ENCODE measurements at places on chromosomes 5 and 9. TPM values are rescaled to one million over a fixed set of nuclear protein-coding genes. Genes with fewer than 3 reads are reported as not detected.

GRCh38 chr5:176774216-176775171 is 35.9 kb upstream of the UNC5A start:
- no peak for DNase-seq

GRCh38 chr9:69546265-69546664 is 125.9 kb downstream of the APBA1 start:
- no peak for DNase-seq

The TAF7 gene
- 84.2 TPM for total RNA-seq

DNA sequence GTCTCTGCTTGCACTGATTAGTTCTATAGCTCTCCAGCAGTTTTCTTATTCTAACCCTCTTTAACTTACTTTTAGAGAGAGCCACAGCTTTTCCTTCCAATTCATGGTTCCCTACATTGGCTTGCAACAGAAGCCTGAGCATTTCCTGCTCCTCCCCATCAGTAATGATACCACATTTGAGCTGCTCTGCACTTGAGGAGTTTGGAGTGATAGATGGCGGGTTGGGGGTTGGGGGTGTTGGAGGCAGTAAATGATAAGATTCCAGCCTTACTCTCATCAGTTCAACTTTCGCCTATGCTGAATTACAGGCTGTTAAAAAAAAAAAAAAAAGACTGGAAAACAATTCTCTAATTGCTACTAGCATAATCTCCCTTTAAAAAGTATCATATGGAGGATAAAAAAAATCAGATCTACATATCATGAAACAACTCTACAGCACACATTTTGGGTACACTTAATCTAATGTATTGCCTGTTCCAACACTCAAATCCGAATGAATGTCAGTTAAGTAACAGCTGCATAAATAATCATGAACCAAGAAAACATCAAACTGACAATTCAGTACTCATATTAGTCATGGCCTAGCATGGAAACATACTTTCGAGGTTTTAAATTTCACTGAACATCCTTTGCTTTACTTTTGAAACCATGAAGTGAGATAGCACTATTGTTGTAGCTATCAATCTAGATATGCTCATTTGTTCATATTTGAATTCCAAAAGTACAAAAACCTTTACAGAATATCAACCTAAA is 224.7 kb downstream of the NFIB start:
- DNase-seq = no peak

All from M059J (cell line).